ENCODE measurements at places on chromosomes 11 and 22. TPM values are rescaled to one million over a fixed set of nuclear protein-coding genes. Genes with fewer than 3 reads are reported as not detected.

Gene TOP3B
- polyA plus RNA-seq: 23.0 TPM

Gene HBG2
- polyA plus RNA-seq: 1.7 TPM

Gene PRR33
- polyA plus RNA-seq: not detected

Gene MPZL3
- 0.14 TPM for polyA plus RNA-seq

Gene SLC29A2
- 0.87 TPM for polyA plus RNA-seq

Gene VSIG2
- not detected for polyA plus RNA-seq

Gene GRM5
- 0.03 TPM for polyA plus RNA-seq

Gene SLC22A9
- polyA plus RNA-seq: not detected

Gene RAG2
- polyA plus RNA-seq: not detected

Gene SLC6A5
- not detected for polyA plus RNA-seq

Gene CYTH4
- polyA plus RNA-seq: 0.85 TPM

Gene KIF18A
- 8.9 TPM for polyA plus RNA-seq

Gene PRMT3
- 8.8 TPM for polyA plus RNA-seq

Gene FERMT3
- polyA plus RNA-seq: 2.3 TPM

Gene STT3A
- polyA plus RNA-seq: 184 TPM

Gene CRYBB2
- polyA plus RNA-seq: not detected

Gene OR52B6
- not detected for polyA plus RNA-seq

Gene TRIM6
- polyA plus RNA-seq: 3.7 TPM

Gene OR8D4
- not detected for polyA plus RNA-seq

Gene CCDC88B
- polyA plus RNA-seq: 2.5 TPM

Gene DDIAS
- polyA plus RNA-seq: 4.3 TPM

Gene PHOX2A
- not detected for polyA plus RNA-seq

Gene CCDC15
- 0.69 TPM for polyA plus RNA-seq

Gene DBX1
- polyA plus RNA-seq: not detected

Gene MMP1
- 166 TPM for polyA plus RNA-seq

Gene FOLR3
- 0.27 TPM for polyA plus RNA-seq

Gene TMEM86A
- 0.31 TPM for polyA plus RNA-seq

Gene RFPL3
- polyA plus RNA-seq: not detected

Gene SLC1A2
- 0.15 TPM for polyA plus RNA-seq

Gene TUBA8
- polyA plus RNA-seq: 2.8 TPM

Gene DGAT2
- 2.4 TPM for polyA plus RNA-seq

Gene CD44
- polyA plus RNA-seq: 1,094 TPM

Gene ELFN2
- 5.0 TPM for polyA plus RNA-seq

Gene TEF
- 11.6 TPM for polyA plus RNA-seq

Gene SYNGR1
- polyA plus RNA-seq: 82.8 TPM

Gene OR51I1
- not detected for polyA plus RNA-seq

Gene FOLR2
- polyA plus RNA-seq: not detected

Gene TRIM48
- not detected for polyA plus RNA-seq

Gene ZNF215
- polyA plus RNA-seq: 2.9 TPM

Gene DDI1
- not detected for polyA plus RNA-seq

Gene SULT4A1
- polyA plus RNA-seq: 4.8 TPM

Gene UPK3A
- polyA plus RNA-seq: not detected

Gene APOL2
- 13.0 TPM for polyA plus RNA-seq

Gene ZNRF3
- 2.4 TPM for polyA plus RNA-seq

Gene VSIG10L2
- not detected for polyA plus RNA-seq

Gene BIK
- 0.19 TPM for polyA plus RNA-seq

Gene TPST2
- 81.1 TPM for polyA plus RNA-seq

Gene SCGB1C1
- polyA plus RNA-seq: not detected

Gene PARVG
- polyA plus RNA-seq: not detected

Gene GDPD4
- not detected for polyA plus RNA-seq

Gene DLG2
- polyA plus RNA-seq: 0.31 TPM

Gene CBLIF
- polyA plus RNA-seq: not detected

Gene PRG3
- polyA plus RNA-seq: not detected

Gene PKDREJ
- polyA plus RNA-seq: not detected

Gene LIPT2
- polyA plus RNA-seq: 2.2 TPM

Gene SYCE3
- not detected for polyA plus RNA-seq
